ENCODE measurements at places on chromosomes 6 and 20. TPM values are rescaled to one million over a fixed set of nuclear protein-coding genes. Genes with fewer than 3 reads are reported as not detected.

MCCD1 gene
- not detected for total RNA-seq

PTK6 gene
- total RNA-seq: 0.10 TPM

ID4 gene
- 19.0 TPM for total RNA-seq

RIPPLY2 gene
- not detected for total RNA-seq

ESR1 gene
- 1.8 TPM for total RNA-seq

TXNDC5 gene
- total RNA-seq: 938 TPM

MACROD2 gene
- total RNA-seq: 0.85 TPM

SYNCRIP gene
- total RNA-seq: 61.3 TPM

LTB gene
- total RNA-seq: not detected

MTHFD1L gene
- 81.9 TPM for total RNA-seq

SEMG1 gene
- total RNA-seq: not detected

POU5F1 gene
- total RNA-seq: 1.3 TPM

PAX1 gene
- not detected for total RNA-seq

NOTCH4 gene
- 0.65 TPM for total RNA-seq

CLVS2 gene
- total RNA-seq: not detected

RSPO3 gene
- total RNA-seq: 8.0 TPM

SLC32A1 gene
- total RNA-seq: not detected

ETV7 gene
- total RNA-seq: 0.59 TPM

ANGPT4 gene
- not detected for total RNA-seq

DOP1A gene
- 31.1 TPM for total RNA-seq

VARS2 gene
- total RNA-seq: 14.9 TPM

C6orf52 gene
- not detected for total RNA-seq

EPB41L2 gene
- 60.3 TPM for total RNA-seq

HLA-DQB1 gene
- not detected for total RNA-seq

BPIFA1 gene
- total RNA-seq: not detected

GDAP1L1 gene
- not detected for total RNA-seq

LAMA2 gene
- total RNA-seq: 85.8 TPM

SPTLC3 gene
- total RNA-seq: 3.9 TPM

CABLES2 gene
- 1.0 TPM for total RNA-seq

PARD6B gene
- total RNA-seq: 0.20 TPM

CST4 gene
- total RNA-seq: 0.33 TPM

PXDC1 gene
- 61.8 TPM for total RNA-seq

TRAPPC3L gene
- total RNA-seq: not detected

COL19A1 gene
- 2.6 TPM for total RNA-seq

FERMT1 gene
- 6.4 TPM for total RNA-seq

FAM209B gene
- not detected for total RNA-seq

LPA gene
- not detected for total RNA-seq

MLN gene
- not detected for total RNA-seq

CLIC5 gene
- under 0.01 TPM for total RNA-seq

PKHD1 gene
- total RNA-seq: not detected

AGPAT4 gene
- 9.0 TPM for total RNA-seq

TSBP1 gene
- total RNA-seq: not detected
